ENCODE measurements at places on chromosomes 7 and 10.

DNA sequence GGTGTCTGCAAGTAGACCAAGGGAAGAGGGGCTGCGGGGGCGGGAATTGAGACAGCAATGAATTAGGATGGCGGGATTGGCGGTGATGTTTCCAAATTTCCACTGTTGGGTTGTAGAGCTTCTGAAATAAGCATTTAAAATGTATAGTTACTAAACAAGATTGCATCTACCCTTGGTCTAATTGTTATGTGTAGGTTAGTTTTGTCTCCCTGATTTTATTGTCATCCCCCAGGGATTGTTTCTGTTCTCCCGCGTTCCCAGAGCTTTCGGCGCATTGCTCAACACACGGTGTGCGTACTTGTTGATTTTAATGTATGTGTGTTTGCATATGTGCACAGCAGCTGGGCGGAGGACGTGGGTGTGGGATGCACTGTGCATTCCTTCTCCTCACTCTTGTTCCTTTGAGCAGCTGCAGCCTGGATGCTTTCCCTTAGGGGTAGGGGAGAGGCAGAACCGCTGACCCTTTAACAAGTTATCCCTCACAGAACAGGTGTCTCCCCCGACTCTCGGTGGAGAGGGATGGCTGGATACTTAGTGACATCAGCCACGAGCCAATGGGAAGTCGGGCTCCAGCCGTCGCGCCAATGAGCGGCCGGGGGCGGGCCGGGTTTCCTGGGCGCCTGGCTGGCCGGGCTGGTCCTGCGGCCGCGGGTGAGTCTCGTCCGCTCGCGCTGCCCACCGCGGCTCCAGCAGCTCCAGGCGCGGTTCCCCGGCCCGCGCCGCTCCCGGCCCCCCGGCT is at the start of gene TSPAN33:
Gene TSPAN33, plus strand, starts transcription at position 613 of the 739 bp plus-strand sequence. CDS start 274 bp downstream, outside the sequence.
- peak within 1 kb of the TSS; percentile 84 for H3K4me3 ChIP-seq
- H3K27me3 ChIP-seq = peaks cover 25% of the 10 kb centered on the region
- peak; percentile 78 for DNase-seq
- no peaks in the 10 kb centered on the region for H3K36me3 ChIP-seq
- peaks cover 18% of the 10 kb centered on the region for H3K4me1 ChIP-seq

- H3K4me3 ChIP-seq = no peak overlapping the region
- peak overlapping the region; percentile 45 for H3K27ac ChIP-seq
- H3K4me1 ChIP-seq = peaks cover 22% of the 10 kb centered on the region
Observed at GRCh38 chr10:3926675-3927525, 141.9 kb upstream of the KLF6 start.

- no peaks in the 10 kb centered on the region for H3K36me3 ChIP-seq
- H3K27ac ChIP-seq = no peak overlapping the region
- H3K4me1 ChIP-seq = no peaks in the 10 kb centered on the region
- no peaks in the 10 kb centered on the region for H3K27me3 ChIP-seq
Observed at GRCh38 chr7:122944682-122945303, 50.7 kb downstream of the TAS2R16 start.

GRCh38 chr10:59993931-59994330 is 87.6 kb upstream of the CCDC6 start:
- H3K27me3 ChIP-seq = peaks cover 36% of the 10 kb centered on the region
- DNase-seq = no peak
- peaks cover 9% of the 10 kb centered on the region for H3K4me1 ChIP-seq
- H3K36me3 ChIP-seq = no peaks in the 10 kb centered on the region
- H3K27ac ChIP-seq = no peak overlapping the region
- H3K4me3 ChIP-seq = no peak overlapping the region

GRCh38 chr7:111159426-111159825 is 68.5 kb downstream of the LRRN3 start:
- peaks cover 5% of the 10 kb centered on the region for H3K4me1 ChIP-seq
- no peaks in the 10 kb centered on the region for H3K36me3 ChIP-seq
- no peak for DNase-seq
- no peaks in the 10 kb centered on the region for H3K27me3 ChIP-seq
- no peak overlapping the region for H3K4me3 ChIP-seq
- no peak overlapping the region for H3K27ac ChIP-seq

GRCh38 chr10:117000580-117000979 is 4.4 kb downstream of the SHTN1 start:
- peaks cover 65% of the 10 kb centered on the region for H3K27me3 ChIP-seq
- H3K36me3 ChIP-seq = no peaks in the 10 kb centered on the region
- H3K4me1 ChIP-seq = peaks cover 2% of the 10 kb centered on the region
- no peak overlapping the region for H3K4me3 ChIP-seq
- no peak overlapping the region for H3K27ac ChIP-seq

GRCh38 chr7:100189061-100189460 is 11.3 kb downstream of the STAG3 start:
- H3K4me1 ChIP-seq = peaks cover 30% of the 10 kb centered on the region
- no peak for DNase-seq
- no peaks in the 10 kb centered on the region for H3K36me3 ChIP-seq
- H3K27ac ChIP-seq = no peak overlapping the region
- H3K27me3 ChIP-seq = no peaks in the 10 kb centered on the region
- no peak overlapping the region for H3K4me3 ChIP-seq

DNA sequence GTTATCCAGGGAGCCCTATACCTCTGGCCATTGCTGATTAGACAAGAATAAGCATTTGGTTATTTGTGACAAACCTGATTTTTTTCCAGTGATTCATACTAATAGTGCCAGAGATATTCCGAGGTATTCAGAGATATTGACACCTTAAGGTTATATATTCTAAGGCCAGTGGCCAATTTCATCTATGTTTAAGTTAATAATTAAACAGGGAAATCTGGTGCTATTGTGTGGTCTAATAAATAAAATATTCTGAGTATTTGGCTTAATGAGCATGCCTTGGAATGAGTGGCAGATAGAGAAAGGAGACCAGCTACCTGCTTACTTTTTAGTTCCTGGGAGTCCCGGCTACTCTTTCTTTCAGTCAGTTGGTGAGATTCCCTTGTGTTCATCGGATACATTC is 38.6 kb upstream of the MEOX2 start:
- no peak overlapping the region for H3K4me3 ChIP-seq
- H3K4me1 ChIP-seq = no peaks in the 10 kb centered on the region
- H3K27ac ChIP-seq = no peak overlapping the region

DNA sequence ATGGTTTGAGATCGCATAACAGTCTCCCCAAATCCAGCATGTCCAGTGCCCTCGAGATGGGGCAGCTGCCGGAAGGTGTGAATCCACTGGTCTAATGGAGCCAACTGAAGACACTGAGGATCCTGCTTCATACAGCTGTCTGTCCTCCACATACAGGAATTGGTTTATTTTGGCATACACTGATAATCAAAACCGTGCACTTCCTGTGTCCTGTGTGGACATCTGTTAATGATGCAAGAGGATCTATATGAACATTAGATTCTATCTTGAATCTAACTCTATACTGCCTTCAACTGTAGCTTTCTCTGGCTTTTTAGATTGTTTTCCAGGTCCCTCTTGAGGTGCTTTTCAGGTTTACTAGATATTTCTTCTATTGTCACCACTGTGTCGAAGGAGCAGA is 3.0 kb upstream of the JAZF1 start:
- H3K36me3 ChIP-seq = no peaks in the 10 kb centered on the region
- no peak overlapping the region for H3K27ac ChIP-seq
- DNase-seq = no peak
- no peak overlapping the region for H3K4me3 ChIP-seq
- peaks cover 23% of the 10 kb centered on the region for H3K27me3 ChIP-seq

DNA sequence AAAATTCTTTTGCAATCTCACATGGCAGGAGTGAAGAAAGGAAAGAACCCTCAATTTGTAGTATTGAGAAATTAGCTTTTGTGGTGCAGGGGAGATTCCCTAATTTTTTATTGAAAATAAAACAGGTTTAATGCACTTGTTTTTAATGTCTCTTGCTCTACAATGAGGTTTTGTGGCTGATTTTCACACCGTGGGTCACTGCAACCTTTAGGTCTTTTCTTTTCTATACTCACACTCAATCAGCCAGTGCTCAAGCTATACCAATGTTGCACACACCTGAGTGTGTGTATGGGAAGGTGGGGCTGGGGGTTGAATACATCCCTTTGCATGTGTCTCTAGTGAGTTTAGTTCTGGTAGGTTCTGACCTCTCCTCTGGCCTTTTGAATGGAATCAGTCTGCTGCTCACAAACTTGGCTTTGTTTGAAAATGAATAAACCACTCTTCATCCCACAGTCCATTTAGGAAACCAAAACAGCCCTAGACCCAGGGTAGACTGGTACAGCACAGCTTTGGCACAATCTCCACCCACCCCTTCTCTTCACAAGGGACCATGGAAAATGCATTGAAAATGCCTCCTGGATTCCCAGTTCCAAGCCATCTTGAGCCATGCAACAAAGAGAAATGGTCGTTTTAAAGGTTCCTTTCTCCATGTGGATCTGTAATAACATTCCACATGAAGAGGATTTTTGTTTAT is 411.5 kb downstream of the SFMBT2 start:
- no peak for DNase-seq
- no peak overlapping the region for H3K27ac ChIP-seq
- H3K4me1 ChIP-seq = no peaks in the 10 kb centered on the region

GRCh38 chr7:6399351-6399750 is 48.4 kb downstream of the DAGLB start:
- no peaks in the 10 kb centered on the region for H3K27me3 ChIP-seq
- H3K4me1 ChIP-seq = peaks cover 36% of the 10 kb centered on the region
- peaks cover 88% of the 10 kb centered on the region for H3K36me3 ChIP-seq
- peak overlapping the region; percentile 79 for H3K27ac ChIP-seq

DNA sequence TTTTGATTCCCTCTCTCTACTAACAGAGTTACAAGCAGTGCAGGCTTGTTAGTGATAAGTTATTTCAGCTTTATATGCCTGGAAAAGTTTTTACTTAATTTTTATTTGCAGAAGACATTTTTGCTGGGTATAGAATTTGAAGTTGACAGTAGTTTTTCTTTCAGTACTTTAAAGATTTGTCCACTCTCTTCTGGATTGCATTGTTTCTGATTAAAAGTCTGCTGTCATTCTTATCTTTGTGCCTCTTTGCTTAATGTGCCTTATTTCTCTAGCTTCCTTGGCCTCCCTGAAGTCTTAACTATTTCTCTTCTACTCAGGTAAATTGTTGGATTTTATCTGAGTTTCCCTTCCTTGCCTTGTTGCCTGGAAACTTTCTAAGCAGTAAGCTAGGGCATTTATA is 36.2 kb downstream of the PLCE1 start:
- no peak overlapping the region for H3K4me3 ChIP-seq
- H3K36me3 ChIP-seq = no peaks in the 10 kb centered on the region
- peaks cover 3% of the 10 kb centered on the region for H3K27me3 ChIP-seq
- DNase-seq = no peak

DNA sequence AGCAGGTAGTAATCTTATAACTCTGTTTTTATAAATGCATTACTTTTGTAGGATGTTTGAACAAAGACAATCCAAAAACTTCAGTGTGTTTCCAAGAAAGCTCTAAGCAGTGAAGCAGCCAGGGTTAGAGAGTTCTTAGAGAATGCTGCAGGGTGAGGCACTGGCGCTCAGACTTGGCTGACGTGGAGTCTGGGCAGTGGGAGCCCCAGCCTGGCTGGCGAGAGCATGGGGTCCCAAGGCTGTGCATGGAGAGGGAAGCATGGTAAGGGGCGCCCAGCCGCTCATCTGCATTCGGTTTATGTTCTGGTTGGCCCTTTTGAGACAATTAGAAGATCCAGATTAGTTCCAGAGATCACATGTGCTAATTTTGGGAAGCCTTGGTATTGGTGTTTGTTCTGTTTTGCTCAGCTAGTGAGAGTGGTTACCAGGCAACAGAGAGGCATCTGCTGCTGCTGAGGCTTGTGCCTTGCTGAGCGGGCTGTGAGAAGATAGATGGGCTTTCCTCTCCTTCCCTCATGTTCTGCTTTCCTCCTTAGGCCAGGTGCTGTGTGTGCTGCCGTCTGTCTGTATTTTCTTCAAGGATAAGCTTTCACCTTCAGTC is 10.3 kb downstream of the SUN1 start:
- H3K4me3 ChIP-seq = no peak overlapping the region
- DNase-seq = no peak
- H3K4me1 ChIP-seq = peaks cover under 1% of the 10 kb centered on the region

DNA sequence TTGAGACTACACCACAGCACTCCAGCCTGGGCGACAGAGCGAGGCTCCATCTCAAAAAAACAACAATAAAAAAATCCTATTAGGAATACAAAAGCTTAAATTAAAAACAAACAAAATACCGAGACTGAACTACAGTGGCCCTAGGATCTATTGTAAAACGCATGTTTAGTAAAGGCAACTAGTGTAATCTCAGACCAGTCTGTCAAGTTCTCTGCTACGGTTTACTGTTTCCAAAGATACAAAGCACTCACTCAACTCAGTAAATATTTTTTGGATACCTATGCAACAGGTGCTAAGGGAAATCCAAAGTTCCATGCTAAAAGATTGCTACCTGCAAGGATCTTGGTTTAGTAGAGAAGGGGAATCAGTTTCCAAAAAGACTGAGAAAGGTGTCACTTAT is 3.4 kb upstream of the MIOS start:
- H3K27ac ChIP-seq = no peak overlapping the region
- H3K4me3 ChIP-seq = no peak overlapping the region
- H3K4me1 ChIP-seq = peaks cover 5% of the 10 kb centered on the region
- no peaks in the 10 kb centered on the region for H3K27me3 ChIP-seq
- H3K36me3 ChIP-seq = peaks cover 24% of the 10 kb centered on the region

DNA sequence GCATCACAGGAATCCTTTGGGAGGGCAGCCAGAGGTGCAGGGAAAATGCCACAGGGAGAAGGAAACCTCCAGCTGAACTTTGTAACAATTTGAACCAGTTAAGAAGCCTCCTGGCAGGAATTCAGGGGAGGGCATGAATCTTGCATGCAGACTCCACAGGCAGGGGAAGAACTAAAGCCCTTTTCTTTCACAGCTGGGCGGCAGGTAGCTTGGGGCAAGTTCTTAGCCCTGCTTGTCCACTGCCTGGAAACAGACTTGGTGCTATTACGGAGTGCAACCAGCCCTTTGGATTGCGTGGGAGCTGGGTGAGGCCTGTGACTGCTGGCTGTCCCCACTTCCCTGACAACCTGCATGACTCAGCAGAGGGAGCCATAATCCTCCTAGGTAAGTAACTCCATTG is 51.7 kb upstream of the ADAM12 start:
- no peak overlapping the region for H3K27ac ChIP-seq
- H3K36me3 ChIP-seq = no peaks in the 10 kb centered on the region
- peaks cover 5% of the 10 kb centered on the region for H3K27me3 ChIP-seq

DNA sequence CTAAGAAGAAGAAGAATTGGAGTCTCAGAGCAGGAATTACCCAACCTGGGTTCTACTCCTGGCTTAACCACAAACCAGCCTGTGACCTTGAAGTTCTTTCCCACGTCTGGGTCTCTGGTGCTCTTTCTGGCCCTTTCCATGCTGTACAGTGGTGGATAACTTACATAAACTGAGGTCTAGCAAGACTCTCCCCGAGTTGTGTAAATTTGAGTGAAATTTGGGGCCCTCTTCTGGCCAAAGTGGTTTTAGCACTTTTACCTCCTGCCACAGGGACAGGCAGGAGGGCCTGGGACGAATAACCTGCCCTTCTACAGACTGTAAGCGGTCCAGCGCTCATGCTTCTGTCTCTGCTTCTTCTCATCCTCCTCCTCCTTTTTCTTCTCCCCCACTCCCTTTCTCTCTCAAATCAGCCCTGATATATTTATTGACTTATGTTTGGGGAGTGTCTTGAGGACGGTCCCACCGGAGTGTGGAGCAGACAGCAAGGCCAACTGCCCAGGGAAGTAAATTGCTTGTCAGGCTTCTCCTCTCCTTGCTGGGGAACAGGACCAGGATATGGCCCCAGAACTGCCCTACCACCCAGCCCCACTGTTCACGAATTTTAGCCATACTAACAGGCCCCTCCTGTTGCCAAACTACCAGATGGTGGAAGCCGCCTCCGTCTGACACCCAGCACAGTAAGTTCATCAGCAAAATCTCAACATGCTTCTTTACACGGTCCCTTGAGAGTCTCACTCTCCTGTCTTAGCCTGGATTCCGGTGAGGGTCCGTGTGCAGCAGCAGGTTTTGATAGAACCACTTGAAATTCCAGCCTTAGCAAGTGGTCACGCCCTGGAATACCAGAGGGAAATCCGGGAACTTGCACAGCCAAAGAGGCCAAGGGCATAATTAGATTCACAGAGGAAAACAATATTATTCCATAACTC is 4.0 kb upstream of the SH3PXD2A start:
- H3K4me1 ChIP-seq = peaks cover 8% of the 10 kb centered on the region
- no peak overlapping the region for H3K27ac ChIP-seq
- no peak overlapping the region for H3K4me3 ChIP-seq
- peaks cover 7% of the 10 kb centered on the region for H3K36me3 ChIP-seq

Measured in activated T-cell treated with anti-CD3 and anti-CD28 coated beads, Interleukin-2, amount 50 U/mL, for 24 hours (primary cell).